ENCODE measurements at places on chromosomes 3 and 15. TPM values are rescaled to one million over a fixed set of nuclear protein-coding genes. Genes with fewer than 3 reads are reported as not detected.

Gene RARB
- total RNA-seq = not detected

Gene GPR171
- total RNA-seq = 153 TPM

Gene GOLGA8N
- total RNA-seq = 15.6 TPM

Gene CELSR3
- total RNA-seq = 20.9 TPM

Gene C3orf22
- not detected for total RNA-seq

Gene DAZL
- 0.07 TPM for total RNA-seq

GRCh38 chr15:48590723-48591122 lies 54.8 kb downstream of the FBN1 start:
- no peaks in the 10 kb centered on the region for H3K36me3 ChIP-seq
- peaks cover 2% of the 10 kb centered on the region for H3K4me1 ChIP-seq
- H3K27ac ChIP-seq = no peak overlapping the region
- no peak overlapping the region for H3K4me3 ChIP-seq

DNA sequence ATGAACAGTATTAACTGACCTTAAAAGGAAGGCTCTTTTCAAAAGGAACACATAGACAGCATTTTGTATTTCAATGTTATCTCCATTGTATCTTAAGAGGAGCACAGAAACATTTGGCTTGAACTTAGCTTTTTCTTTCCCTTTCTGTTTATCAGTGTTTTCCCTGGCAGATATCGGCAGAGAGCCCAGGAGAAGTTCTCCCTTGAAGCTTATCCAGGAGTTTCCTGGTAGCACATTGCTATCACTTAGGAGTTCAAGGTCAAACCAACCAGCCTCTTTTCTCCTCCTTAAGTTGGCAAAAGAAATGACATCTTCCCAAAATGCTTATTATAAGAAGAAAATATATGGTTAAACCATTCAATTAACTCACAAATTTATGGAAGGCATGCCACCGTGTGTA lies 344.6 kb upstream of the UBE2E2 start:
- H3K27me3 ChIP-seq = no peaks in the 10 kb centered on the region
- no peak overlapping the region for H3K4me3 ChIP-seq
- no peak for DNase-seq

DNA sequence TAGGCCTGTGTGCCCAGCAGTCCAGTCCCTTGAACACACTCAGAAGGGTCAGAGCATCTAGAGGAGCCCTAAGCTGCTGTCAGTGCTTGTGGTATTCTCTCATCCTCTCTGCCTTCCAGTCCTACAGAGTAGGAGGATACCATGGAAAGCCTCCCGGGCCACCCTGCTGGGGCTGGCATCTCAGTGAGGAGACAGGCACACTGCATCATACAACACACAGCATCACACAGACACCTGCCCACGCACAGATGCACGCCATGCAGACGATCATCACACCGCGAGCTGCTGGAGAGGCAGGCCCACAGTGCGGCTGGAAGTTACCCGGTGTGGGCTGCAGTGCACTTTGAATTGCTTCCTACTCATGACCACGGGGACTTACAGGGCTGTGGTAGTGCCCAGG lies 15.2 kb downstream of the GABRA5 start:
- no peaks in the 10 kb centered on the region for H3K4me1 ChIP-seq
- H3K4me3 ChIP-seq = no peak overlapping the region
- no peaks in the 10 kb centered on the region for H3K36me3 ChIP-seq
- no peak overlapping the region for H3K27ac ChIP-seq
- no peak for DNase-seq

DNA sequence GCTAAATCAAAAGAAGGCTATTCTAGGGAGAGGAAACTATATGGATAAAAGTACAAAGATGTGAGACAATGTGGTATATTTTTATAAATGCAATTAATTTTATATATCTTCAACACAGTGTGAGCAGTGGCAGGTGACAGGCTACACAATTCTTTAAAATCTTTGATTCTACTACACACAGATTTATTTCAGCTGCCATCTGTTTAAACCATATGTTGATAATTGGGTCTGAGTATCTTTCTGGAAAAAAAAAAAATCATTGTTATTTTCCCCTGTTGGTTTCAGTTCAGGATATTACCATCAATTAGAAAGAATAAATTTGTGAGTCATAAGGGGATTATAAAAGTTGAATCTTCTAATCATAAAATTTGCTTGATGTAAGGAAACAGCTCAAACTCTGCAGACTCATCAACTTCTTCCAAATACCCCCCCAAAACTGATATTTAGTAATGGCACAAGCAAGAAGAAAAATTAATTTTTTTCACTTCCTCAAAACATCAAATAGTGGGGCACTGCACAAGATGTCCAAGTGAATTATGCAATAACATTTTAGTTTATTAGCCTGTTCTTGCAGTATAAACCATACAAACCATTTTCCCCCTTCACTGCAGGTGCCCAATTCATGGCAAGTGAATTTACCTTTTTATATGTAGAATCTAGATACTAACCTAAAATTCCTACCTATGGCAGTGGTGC lies 12.0 kb downstream of the PIERCE2 start:
- no peak for DNase-seq
- H3K4me3 ChIP-seq = no peak overlapping the region
- H3K27ac ChIP-seq = no peak overlapping the region

DNA sequence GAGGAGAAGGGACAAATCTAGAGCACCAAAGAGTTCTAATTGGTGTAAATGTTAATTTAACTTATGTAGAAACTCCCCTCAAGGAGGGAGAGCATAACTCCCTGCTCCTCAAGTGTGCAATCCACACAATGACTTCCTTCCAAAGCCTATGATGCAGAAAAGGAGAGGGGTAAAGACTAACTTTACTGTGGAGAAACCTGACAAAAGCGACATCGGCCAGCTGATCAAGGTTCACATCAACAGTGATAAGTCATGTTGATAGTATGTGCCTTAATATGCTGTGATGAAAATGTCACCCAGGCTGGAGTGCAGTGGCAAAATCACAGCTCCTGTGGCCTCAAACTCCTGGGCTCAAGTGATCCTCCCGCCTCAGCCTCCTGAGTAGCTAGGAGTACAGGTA lies 76.5 kb downstream of the TFDP2 start:
- H3K27ac ChIP-seq = no peak overlapping the region
- H3K4me1 ChIP-seq = peaks cover 5% of the 10 kb centered on the region
- no peaks in the 10 kb centered on the region for H3K27me3 ChIP-seq
- no peak overlapping the region for H3K4me3 ChIP-seq

DNA sequence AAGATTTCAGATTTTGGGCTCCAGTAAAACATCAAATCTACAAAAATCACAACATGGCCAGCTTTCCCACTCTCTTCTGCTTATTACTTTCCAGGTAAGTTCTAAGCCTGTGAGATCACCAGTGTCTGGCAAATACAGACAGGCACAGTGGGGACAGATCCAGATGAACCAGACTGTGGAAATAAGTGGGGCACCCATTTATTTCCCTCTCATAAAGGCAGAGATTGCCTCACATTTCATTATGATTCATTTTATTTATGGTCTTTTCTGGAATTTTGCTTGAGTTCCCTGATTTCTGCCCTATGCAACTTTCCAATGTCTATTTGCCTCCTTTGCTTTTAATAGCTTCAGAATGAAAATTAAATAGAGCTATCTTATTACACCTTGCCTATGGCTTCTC lies 66.8 kb downstream of the GREM1 start:
- H3K27me3 ChIP-seq = peaks cover 4% of the 10 kb centered on the region
- no peak for DNase-seq
- no peaks in the 10 kb centered on the region for H3K4me1 ChIP-seq
- H3K27ac ChIP-seq = no peak overlapping the region
- no peak overlapping the region for H3K4me3 ChIP-seq

- no peak for DNase-seq
- no peaks in the 10 kb centered on the region for H3K4me1 ChIP-seq
- H3K27ac ChIP-seq = no peak overlapping the region
- H3K36me3 ChIP-seq = no peaks in the 10 kb centered on the region
- H3K4me3 ChIP-seq = no peak overlapping the region
- H3K27me3 ChIP-seq = no peaks in the 10 kb centered on the region
Observed at GRCh38 chr3:169541528-169541927, 122.0 kb downstream of the MECOM start.

DNA sequence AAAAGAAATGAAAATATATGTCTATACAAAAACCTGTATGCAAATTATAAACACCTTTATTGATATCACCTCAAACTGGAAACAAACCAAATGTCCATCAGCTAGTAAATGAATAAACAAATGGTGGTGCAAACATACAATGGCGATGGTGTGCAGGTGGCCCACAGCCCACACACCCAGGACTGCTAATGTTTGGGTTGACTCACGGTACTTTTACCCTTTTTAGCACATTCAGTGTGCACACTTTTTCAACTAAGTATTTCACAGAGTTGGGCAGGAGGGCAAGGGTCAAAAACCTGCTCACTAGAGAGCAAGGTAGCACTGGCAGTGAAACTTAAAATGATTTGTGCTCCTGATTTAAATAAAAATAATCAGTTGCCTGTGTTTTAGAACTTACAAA lies 123.1 kb upstream of the BHLHE40 start:
- no peak for DNase-seq
- H3K27ac ChIP-seq = no peak overlapping the region
- H3K4me1 ChIP-seq = peaks cover 61% of the 10 kb centered on the region
- no peaks in the 10 kb centered on the region for H3K27me3 ChIP-seq
- H3K36me3 ChIP-seq = peaks cover 63% of the 10 kb centered on the region

DNA sequence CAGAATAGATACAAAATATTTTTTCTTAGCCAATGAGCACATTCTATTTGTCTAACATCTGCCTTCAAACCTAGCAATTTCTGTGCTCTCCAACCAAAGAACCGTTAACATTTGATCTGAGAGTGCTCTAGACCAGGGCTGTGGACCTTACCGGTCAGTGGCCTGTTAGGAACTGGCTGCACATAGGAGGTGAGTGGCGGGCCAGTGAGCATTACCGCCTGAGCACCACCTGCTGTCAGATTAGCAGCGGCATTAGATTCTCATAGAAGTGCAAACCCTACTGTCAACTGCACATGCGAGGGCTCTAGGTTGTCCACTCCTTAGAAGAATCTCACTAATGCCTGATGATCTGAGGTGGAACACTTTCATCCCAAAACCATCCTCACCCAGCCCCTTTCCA lies 131.7 kb downstream of the CADM2 start:
- H3K4me3 ChIP-seq = no peak overlapping the region
- no peaks in the 10 kb centered on the region for H3K27me3 ChIP-seq

All from activated CD8-positive, alpha-beta memory T cell treated with anti-CD3 and anti-CD28 coated beads, Interleukin-2, amount 10 ng/mL, durations not matched to agents 7 days and 5 days (primary cell).